Memory B cell (primary cell): ENCODE measurements at places on chromosomes 5 and 9.

DNA sequence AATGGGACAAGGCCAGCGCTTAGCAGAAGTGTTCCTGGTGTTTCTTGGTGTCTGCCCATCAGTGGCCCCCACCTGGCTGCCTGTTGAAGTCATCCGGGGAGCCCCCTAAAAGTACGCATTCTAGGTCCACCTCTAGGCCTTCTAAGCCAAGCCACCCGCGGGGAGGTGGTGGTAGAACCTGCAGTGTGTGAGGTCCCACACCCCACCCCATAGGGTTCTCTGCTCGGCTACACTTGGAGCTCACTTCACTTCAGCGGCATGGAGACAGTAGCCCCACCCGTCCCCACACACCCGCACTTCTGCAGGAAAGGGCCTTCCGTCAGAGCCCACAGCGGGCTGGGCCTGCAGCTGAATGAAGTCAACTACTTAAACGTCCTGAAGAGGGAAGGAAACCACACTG is 29.6 kb upstream of the FCN2 start:
- DNase-seq, result no peak

GRCh38 chr5:73170522-73170921 is 2.5 kb upstream of the TMEM174 start:
- DNase-seq, result no peak

GRCh38 chr5:62671479-62671878 is 92.9 kb downstream of the LRRC70 start:
- DNase-seq, result no peak

- DNase-seq, result no peak
Measured at GRCh38 chr5:94459915-94460314, 158.5 kb downstream of the KIAA0825 start.

DNA sequence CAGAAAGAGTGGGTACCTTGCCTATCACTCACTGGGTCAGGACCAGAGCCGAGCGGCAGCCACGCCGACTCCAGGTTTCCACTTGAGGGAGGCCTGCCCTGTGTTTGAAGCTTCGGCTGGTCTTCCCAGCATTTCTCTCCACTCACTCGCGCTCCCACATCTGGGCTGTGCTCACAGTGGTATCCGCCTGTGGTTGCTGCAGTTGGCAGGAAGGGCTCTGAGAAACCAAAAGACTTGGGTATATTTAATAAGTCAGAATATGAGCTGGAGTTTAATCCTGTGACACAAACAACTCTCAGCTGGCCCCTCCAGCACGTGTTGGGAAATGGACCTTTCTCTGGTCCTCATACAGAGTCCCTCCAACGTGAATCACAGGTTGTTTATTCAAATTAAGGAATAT is 70.9 kb downstream of the SPRY4 start:
- no peak for DNase-seq

GRCh38 chr9:4079346-4079745 is 220.5 kb downstream of the GLIS3 start:
- no peak for DNase-seq

GRCh38 chr5:180142021-180142765 is 66.8 kb downstream of the RASGEF1C start:
- no peak for DNase-seq
